Stimulated activated CD8-positive, alpha-beta memory T cell treated with anti-CD3 and anti-CD28 coated beads, Interleukin-4, amount 100 ng/mL, for 1 hour (primary cell): ENCODE measurements at places on chromosomes 3 and 15.

DNA sequence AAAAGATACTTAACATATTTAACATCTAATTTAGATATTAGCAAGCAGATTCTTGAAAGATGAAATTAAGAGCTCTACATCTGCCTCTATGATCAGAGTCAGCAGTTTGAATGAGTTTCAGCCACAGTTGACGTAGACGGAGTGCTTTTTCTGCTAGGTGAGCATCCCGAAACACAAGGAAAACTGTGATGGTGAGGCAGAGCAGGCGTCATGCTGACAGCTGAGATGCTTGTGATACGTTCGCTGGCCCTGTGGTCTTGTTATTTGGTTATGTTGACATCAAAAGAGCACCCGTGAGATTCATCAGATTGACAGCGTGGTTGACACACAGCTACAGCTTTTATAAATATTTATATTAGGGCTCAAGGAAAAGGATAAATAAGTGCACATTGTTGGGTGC lies 19.6 kb upstream of the GOLGA8B start:
- DNase-seq, result no peak

GRCh38 chr3:127671523-127672428 lies 976 bp upstream of the ABTB1 start:
- DNase-seq, result no peak

- DNase-seq, result no peak
Observed at GRCh38 chr3:124296406-124296805, 304.5 kb upstream of the ROPN1 start.

GRCh38 chr3:10574101-10574620 lies 68.8 kb upstream of the ATP2B2 start:
- no peak for DNase-seq

GRCh38 chr3:24963762-24964625 lies 464.1 kb upstream of the RARB start:
- no peak for DNase-seq

- DNase-seq, result no peak
Observed at GRCh38 chr3:12588039-12589009, 31.4 kb downstream of the MKRN2 start.

DNA sequence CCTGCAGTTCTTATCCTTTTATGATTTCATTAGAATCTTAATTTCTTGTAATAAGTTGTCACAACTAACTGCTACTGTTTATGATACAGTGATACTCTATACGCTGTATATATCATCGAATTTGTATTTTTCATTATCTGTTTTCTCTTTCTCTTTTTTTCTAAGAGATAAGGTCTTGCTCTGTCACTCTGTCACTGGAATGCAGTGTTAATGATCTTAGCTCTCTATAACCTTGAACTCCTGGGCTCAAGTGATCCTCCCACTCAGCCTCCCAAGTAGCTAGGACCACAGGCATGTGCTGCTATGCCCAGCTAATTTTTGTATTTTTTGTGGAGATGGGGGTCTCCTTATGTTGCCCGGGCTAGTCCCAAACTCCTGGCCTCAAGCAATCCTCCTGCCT lies 14.8 kb downstream of the APH1B start:
- no peak for DNase-seq

DNA sequence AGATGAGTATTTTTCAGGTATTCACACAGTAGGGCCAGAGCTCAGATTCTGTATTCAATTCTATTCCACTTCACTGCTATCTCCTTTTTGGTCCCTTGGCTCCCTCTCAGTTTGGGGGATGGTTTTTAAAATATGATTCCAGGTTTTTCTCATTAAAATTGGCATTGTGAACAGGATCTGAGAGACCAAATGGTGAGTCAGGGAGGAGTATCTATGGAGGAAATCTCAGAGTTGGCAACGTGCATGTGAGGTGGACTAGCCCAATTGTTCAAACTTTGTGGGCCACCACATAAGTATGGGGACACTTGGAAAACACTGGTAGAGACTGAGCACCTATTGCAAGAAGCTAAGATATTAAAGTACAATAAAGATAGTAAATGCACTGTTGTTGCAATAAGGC lies 53.9 kb upstream of the TTC14 start:
- no peak for DNase-seq

DNA sequence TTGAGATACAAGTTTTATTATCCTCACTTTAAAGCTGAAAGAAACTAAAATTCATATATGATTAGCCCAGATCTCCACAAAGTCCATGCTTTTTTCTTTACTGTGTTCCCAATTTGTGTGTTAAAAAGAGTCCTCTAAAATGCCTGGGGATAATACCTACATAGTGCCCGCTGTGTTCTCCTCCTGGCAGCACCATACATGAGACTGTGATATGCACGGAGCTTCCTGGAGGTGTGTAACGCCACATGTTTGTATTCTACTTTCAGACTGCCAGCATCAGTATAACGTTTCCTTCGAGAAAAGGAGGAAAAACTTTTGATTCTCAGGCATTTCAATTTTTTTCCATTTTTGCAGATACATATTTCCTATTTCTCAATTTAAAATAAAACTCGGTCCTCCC lies 273.3 kb upstream of the TGFBR2 start:
- DNase-seq, result no peak

DNA sequence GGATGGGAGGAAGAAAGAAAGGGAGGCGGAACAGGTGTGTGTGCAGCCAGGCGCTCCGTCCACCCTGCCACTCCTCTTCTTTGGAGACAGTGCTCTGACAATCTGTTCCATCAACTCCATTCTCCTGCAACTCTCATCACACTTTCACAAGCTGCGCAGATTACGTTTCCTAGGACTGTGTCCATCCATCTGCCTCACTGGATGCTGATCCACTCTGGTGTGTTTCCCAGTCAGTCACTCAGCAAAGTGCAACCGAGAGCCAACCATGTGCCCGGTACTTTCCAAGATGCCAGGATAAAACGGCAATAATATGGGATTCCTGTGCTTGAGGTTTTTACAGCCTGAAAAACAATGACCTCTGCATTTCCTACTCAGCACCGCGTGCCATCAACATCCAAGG lies 59.6 kb downstream of the SLC12A8 start:
- DNase-seq, result no peak

DNA sequence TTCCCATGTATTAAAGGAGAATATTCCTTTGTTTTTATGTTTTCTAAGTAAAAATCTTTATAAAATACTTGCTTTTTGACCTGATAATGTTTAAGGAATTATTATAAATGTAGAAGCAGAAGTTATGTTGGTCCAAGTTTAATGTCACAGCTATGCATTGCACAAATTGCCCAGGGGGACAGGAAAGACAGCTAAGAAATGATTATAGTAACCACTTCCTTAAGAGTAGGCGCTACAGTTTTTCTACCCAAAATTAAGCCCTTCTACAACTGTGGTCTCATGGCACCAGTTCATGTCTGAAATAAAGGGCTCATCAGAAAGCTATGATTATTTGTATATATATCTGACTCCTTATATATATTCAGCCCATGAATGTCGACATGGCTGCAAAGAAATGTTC lies 176.4 kb downstream of the GBE1 start:
- no peak for DNase-seq

DNA sequence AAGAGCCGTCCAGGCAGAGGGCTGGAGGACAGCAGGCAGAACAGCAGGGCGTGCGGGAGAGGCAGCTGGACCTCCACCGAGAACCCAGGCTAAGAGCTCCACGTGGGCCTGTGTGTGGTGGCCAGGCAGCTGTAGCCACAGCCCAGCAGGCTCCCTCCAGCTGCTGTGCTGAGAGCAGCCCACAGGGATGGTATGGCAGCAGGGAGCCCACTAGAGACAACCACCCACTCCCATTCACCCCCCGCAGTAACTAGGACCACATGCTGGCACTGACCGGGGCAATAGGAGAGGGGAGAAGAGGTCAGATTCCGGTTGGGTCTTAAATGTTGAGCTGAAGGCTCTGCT lies 25.6 kb upstream of the MUSTN1 start:
- no peak for DNase-seq

GRCh38 chr3:45821127-45821526 lies 20.8 kb downstream of the LZTFL1 start:
- no peak for DNase-seq

GRCh38 chr3:12569836-12570235 lies 12.9 kb downstream of the MKRN2 start:
- no peak for DNase-seq

DNA sequence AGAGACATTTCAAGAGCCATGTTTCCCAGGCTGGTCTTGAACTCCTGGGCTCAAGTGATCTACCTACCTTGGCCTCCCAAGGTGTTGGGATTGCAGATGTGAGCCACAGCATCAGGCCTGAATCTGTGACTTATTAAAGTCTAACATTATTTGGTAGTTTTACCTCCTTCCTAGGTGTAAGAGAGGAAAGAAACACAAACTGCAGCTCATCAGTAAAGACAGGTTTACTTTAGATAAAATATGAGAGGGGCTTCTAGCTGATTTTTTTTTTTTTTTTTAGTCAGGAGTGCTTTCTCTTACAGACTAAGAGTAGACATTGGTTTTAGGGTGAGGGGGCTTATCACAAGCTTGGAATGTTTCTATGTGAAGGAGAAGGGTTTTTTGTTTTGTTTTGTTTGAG lies 63.9 kb upstream of the RNU6-1 start:
- no peak for DNase-seq

- no peak for DNase-seq
Observed at GRCh38 chr15:68028888-68029207, 25.3 kb upstream of the PIAS1 start.

DNA sequence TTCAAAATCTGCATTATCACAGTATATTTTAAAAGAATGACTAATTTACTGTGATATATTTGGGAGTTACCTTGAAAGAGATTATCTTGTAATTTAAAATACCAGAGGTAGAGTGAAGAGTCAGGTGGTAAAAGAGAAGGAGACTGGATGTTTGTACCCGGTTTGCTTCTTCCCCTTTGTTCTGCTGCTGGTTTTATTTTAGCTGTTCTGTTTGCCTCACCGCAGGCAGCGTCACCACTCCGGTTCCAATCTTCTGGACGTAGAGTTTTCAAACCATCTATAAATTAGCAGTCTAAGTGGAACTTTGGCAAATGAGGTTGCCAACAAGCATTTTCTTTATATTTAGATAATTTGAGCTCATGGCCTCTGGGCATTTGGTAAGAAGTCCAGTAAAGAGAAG lies 38.2 kb downstream of the PPARG start:
- DNase-seq, result no peak

GRCh38 chr3:180306691-180307090 lies 270.0 kb upstream of the PEX5L start:
- no peak for DNase-seq

DNA sequence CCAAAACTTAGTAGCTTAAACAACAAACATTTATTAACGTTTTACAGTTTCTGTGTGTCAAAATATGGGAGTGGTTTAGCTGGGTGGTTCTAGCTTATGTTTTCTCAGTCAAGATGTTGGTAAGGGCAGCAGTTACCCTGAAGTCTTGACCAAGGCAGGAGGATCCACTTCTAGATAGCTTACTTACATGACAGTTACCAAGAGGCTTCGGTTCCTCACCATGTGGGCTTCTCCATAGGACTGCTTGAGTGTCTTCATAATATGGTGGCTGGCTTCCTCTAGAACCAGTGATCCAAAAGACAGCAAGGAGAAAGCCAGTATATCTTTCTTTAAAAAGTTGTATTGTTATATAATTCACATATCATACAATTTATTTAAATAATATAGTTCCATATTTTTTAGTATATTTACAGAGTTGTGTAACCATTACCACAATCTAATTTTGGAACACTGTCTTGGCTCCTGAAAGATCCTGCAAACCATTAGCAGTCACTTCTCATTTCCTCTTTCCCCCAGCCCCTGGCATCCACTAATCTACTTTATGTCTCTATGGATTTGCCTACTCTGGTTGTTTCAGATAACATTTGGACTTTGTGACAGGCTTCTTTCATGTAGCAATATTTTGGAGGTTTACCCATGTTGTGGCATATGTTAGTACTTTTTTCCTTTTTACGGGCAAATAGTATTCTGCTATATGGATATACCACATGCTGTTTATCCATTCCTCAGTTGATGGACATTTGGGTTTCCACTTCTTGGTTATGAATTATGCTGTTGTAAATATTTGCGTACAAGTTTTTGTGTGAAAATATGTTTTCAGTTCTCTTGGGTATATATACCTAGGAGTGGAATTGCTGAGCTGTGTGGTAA lies 33.3 kb downstream of the MAPK6 start:
- no peak for DNase-seq

DNA sequence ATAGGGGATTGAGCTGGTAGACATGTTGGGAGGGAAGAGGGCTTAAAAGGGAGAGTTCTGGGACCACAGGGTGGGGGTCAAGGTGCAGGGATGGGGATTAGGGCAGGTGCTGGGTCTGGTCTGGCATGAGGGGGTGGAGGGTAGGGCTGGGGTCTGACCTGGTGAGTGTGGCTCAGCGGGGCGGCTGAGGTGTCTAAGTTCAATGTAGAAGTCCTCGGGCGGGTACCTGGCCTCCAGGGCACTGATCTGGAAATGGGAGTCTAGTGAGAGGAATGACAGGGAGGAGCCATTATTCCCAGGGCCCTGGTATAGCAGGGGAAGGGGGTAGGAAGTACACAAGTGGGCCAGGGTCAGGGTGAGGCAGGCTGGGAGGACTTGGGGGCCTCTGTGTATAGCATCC lies 39.6 kb downstream of the RAB11A start:
- DNase-seq, result no peak

GRCh38 chr3:35500641-35501350 lies 138.5 kb upstream of the ARPP21 start:
- no peak for DNase-seq

DNA sequence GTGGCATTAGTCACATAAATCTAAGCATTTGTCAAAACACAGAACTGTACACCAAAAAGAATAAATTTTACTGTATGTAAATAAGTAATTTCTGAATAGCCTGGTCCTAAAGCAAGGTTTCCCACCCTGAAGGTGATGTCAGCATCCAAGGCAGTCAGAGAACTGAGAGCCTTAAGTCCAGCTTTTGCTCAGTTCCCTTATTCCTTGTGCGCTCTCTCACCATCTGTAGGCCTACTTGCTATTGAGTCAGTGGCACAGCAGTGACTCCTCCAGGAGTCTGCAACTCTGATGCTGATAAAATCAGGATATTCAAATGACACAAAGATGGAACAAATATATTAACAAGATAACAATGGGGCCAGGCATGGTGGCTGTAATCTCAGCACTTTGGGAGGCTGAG lies 22.3 kb downstream of the VPS39 start:
- DNase-seq, result no peak

DNA sequence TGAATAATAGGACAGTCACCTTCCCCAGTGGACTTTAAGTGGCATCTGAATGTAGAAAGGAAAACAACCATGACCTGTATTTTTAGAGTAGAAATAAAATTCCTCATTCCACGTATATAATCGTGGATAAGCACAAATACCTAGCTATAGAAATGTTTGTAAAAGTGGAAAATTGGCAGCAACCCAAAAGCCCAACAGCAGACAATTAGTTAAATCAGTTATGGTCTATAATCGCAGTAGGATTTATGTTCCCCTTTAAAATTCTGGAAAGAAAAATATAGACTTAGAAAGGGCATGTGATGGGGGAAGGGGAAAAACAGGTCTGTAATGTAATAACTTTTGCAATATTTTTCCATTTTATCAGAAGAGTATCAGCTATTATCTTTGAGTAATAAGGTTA lies 241.9 kb upstream of the ST8SIA2 start:
- DNase-seq, result no peak
